Naive thymus-derived CD8-positive, alpha-beta T cell (primary cell): ENCODE measurements at places on chromosomes 12 and 14.

GRCh38 chr14:33420051-33420627, 481.5 kb downstream of the NPAS3 start:
- DNase-seq: no peak

DNA sequence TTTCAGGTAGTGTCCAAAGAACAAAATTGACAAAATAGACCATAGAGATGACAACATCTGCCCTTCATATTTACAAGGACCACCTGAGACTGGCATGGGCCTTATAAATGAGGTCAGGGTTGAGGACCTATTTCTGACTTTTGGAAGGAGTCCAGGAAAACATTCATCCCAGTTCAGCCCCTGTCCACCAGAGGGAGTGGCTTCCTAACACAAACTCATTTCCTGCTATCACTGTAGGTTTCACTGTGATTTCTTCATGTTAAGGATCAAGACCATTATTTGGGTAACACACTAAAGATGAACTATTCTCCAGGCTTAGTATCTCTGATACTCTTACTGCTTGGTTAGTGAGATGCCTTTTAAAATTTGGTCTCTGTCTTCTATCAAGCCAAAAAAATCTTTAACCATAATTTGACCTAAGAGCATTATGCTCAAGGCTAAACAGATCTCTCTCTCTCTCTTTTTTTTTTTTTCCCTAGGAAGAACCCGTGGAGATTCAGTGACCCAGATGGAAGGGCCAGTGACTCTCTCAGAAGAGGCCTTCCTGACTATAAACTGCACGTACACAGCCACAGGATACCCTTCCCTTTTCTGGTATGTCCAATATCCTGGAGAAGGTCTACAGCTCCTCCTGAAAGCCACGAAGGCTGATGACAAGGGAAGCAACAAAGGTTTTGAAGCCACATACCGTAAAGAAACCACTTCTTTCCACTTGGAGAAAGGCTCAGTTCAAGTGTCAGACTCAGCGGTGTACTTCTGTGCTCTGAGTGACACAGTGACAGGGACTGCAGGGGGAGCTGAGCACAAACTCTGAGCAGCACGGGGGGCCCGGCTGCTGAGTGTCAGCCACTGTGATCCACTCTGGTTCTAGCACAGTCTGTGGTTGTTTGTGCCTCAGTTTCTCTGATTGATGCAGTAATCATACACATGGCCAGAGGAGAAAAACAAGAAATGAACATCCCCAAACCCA, 267.6 kb upstream of the OR4E1 start:
- peak; percentile 35 for DNase-seq

DNA sequence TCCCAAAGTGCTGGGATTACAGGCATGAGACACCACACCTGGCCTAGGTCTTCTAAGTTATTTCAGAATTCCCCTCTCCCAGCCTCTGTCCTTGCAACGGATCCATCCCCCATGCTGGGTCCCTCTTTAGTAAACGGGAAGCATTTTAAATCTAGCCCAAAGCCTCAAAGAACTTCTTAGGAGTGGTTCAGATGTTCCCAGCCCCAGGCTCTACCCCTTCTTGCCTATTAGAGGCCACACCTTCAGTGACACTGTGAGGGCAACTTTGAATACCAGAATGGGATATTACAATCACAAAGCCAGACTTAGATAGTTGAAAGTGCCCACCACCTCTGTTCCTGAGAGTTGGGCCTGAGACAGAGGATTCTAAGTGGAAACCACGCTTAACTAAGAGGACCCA, 18.1 kb upstream of the SPPL3 start:
- DNase-seq: no peak

- no peak for DNase-seq
Observed at GRCh38 chr14:30034152-30034551, 106.5 kb upstream of the PRKD1 start.

DNA sequence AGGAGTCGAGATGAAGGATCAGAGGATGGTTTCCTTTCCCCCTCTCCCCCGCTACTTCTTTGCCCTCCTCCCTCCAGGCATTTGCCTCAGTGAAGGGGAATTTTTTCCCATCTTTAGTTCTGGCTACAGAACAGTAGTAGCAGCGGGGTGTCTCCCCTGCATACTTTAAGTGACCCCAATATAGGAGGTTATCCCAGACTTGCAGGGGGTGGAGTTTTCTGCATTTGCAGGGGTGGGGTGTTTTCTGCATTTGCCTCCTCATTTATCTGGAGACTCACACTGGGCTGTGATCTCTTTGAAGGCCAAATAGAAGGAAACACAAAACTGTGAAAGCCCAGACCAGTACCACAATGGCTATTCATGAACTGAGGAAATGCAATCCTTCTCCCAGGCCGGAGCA, 19.8 kb downstream of the PTPRB start:
- no peak for DNase-seq
